LNCaP clone FGC (cell line): ENCODE measurements at places on chromosomes 7 and 10.

- DNase-seq = no peak
Observed at GRCh38 chr7:129167817-129168216, 20.6 kb upstream of the SMO start.

DNA sequence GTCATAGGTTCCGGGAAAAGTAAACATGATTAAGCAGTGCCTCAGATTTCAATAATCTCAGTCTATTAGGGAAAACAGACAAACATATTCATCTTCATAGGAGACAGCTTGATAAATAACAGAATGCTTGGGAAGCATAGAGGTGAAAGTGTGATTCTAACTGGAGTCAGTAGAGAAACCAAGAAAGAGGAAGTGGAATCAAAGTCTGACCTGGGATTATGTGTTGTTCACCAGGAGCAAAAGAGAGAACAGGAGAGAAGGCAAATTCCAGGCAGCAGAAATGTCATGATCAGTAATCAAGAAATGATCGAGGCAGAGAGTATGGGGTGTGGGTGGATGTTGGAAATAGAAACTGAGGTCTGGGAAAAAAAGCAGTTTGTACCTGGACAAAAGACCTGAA is 43.7 kb downstream of the DGKB start:
- DNase-seq = no peak

DNA sequence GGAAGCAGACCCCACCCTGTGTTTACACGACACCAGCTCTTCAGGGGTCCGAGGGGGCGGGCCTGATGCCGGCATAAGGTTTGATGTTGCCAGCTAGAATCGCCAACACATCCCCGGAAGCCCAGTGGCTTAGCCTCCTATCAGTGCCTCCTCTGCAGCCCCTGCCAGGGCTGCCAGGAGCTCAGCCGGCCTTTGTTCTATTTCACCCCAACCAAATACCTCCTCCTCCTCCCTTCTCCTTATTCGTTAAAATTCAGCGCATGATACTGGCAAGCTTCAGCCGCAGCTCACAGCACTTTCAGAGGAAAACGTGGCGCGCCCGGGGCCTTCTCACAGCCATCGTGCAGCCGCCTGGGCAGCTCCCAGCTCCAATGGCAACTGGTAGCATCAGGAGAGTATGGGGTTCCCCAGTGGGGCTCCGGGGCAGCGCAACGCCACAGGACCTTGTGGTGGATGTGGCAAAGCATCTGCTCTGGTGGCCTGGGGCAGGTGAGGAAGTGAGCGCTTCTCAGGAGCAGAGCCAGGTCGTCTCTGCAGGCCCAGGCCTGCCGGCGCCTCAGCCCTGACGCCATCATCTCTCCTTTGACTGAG is 176.4 kb upstream of the RHEB start:
- no peak for DNase-seq

- no peak for DNase-seq
Observed at GRCh38 chr7:47501406-47501805, 80.5 kb downstream of the TNS3 start.

DNA sequence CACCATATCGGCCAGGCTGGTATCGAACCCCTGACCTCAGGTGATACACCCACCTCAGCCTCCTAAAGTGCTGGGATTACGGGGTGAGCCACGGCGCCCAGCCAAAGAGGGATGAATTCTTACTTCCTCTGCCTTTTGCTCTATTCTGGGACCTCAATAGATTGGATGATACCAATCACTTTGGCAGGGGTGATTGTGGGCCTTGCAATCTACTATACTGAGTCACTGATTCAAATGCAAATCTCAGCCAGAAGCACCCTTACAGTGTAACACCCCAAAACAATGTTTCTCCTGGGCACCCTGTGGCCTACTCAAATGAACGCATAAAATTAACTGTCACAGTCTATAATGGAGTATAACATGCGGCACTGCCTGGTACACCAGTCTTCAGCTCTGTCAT is 596.7 kb upstream of the LRRTM3 start:
- DNase-seq = no peak
